ENCODE measurements at places on chromosomes 3 and 15.

GRCh38 chr3:154018100-154018696, 103.0 kb upstream of the ARHGEF26 start:
- peak; percentile 21 for DNase-seq

- no peak for DNase-seq
Observed at GRCh38 chr3:171986176-171986575, 53.2 kb upstream of the FNDC3B start.

GRCh38 chr15:63595688-63596087, 1.5 kb upstream of the FBXL22 start:
- no peak for DNase-seq

DNA sequence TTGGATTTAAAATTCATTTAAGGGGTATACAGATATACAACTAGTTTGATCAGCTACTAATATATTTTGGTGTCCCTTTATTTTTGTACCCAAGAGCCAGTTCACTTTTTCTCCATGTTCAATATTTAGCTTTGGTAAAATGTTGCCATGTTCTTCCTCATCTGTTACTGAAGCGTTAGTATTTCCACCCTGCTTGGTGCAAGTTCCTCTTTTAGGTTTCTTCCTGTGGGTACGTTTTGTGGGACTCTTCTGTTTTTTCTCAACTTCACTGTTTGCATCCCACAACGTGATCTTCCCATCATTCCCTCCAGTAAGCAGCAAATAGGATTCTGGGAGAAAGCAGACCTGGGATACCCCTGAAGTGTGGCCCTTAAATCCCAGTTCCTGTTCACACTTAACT, 14.1 kb downstream of the WDR53 start:
- DNase-seq = no peak

- peak; percentile 33 for DNase-seq
Observed at GRCh38 chr15:55108858-55109518, 87.8 kb downstream of the RSL24D1 start.

- no peak for DNase-seq
Observed at GRCh38 chr3:64384561-64384960, 159.3 kb upstream of the PRICKLE2 start.

GRCh38 chr3:180332608-180333007, 269.4 kb upstream of the TTC14 start:
- DNase-seq = no peak

DNA sequence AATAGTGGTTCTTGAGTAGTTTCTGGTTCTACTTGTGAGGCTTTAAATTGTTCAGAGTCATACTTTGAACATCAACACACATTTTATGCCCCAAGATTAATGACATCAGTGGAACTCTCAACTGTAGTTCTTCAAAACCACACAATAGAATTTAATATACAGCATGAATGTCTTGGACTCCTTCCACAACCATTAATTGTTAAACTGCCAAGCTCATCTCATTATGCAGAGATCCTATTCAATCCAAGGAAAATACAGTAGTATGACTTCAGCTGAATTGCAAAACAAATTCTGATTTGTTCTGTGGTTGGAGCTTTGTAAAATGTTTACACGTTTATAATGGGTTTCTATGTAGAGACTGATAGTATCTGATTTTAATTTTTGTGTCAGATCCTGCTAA, 199.2 kb upstream of the SLC2A2 start:
- peak; percentile 35 for DNase-seq

DNA sequence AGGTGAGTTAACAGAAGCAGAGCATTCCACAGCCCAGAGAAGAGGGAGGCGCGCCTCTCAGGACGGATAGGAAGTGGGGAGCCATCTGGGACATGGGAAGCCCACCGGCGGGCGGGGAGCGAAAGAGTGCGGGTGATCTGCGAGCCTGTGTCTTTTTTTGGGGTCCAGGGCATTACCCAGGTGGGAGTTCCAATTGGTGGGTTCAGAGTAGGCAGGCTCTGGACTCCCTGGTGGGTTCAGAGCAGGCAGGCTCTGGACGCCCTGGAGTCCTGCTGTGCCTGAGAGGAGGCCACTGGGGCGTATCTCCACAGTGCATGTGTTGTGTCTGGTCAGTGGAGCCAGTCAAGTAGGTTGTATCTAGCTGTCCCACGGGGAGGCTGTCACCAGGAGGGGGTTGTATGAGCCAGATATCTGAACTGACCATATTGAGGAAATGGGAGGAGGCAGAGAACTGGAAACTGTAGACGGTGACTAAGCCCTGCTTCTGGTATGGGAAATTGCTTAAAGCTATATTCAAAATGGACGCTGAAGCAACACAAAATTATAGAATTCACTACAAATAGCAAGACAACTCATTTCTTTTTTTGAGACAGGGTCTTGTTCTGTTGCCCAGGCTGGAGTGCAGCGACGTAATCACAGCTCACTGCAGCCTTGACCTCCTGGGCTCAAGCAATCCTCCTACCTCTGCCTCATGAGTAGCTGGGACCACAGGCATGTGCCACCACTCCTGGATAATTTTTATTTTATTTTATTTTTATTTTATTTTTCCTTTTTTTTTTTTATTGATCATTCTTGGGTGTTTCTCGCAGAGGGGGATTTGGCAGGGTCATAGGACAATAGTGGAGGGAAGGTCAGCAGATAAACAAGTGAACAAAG, 34.5 kb upstream of the CHST2 start:
- peak; percentile 42 for DNase-seq

GRCh38 chr3:72401005-72401545, 447.2 kb downstream of the SHQ1 start:
- DNase-seq = no peak

GRCh38 chr3:156787926-156788663, 38.1 kb upstream of the LEKR1 start:
- peak; percentile 92 for DNase-seq

Measured in AG08395 (cell line).